ENCODE measurements at places on chromosomes 5 and 9.

DNA sequence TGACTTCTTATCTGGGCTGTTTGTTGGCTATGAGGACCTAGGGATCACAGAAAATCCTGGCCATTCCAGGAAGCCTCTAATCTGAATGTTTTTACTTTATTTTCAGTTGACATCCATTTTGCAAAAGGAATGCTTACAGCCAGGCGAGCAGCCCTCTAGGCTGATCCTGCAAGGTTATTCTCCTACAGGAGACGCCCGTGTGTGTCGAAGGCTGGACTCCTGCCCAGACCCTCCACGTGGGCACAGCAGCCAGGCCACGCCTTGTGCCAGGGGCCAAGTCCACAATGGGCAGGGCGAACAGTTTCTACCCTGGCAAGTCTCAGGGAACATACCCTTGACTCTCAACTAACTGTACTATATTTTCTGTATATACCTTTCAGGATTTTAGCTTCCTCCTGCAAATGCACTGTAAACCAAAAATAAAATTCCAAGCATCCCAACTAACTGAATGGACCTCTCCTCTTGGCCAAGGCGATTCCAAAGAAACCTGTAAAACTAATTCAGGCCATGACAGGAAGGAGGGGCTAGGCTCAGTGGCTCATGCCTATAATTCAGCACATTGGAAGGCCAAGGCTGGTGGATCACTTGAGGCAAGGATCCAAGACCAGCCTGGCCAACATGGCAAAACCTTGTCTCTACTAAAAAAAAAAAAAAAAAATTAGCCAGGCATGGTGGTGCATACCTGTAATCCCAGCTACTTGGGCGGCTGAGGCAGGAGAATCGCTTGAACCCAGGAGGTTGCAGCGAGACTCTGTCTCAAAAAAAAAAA is 5.7 kb downstream of the CMBL start:
- DNase-seq = no peak

- no peak for DNase-seq
These were observed 125.9 kb downstream of the PLK2 start for GRCh38 chr5:58334035-58334434.

DNA sequence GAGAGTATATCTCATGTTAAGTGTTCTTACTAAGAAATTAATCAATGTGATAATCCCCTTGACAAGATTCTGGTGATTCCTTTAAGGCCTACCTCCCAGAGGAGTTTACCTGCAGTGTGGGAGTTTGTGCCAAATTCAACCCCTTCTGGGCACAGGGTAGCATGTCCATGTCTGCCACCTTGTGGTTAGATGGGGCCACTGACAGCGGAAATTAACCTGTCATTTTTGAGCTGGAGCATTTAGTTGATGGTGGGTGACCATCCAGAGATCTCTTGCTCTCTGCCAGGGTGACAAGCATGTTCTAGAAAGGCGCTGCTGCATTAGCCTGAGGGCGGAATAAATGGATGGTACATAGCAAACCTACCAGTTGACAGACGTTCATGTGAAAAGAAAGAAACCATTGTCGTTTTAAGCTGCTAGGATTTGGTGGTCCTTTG is 132.2 kb downstream of the FBXO4 start:
- peak; percentile 21 for DNase-seq

GRCh38 chr5:141094481-141095262 is at the start of gene PCDHB2:
Gene PCDHB2 (plus strand): TSS chr5:141094615. CDS start chr5:141094791, 176 bp downstream.
- DNase-seq = no peak

DNA sequence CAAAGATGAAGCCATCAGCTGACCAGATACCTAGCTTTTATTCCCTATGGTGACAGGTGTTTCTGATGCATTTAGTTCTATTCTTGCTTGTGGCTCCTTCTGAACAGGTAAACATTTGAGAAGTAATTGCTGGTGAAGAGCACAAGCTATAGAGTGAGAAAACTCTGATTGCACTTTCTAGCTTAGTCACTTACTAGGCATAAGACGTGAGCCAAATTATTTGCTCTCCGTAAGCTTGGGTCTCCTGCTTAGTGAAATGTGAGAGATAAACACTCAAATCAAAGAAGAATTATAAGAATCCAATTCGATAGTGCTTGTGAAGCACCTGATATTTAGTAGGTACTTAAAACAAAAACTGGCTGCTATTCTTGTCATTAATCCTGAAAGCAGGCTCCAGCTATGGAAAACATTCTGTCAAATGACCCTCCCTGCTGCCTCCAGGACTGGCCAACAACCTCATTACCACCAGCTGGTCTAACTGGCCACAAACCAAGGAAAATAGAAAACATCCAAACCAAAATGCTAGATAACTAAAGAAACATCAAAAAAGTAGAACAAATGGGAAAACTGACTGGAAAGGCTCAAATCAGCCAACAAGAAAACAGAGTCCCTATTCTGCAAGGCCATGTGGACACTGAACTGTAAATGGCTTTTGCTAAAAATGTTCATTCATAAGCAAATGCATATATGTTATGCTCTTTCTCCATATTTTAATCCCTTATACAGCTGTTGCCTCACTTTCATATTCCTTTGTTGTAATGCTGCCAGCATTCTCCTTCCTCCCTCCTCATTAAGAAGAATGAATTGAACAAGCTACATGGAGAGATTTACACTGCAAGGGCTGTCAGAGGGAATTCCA is 616.1 kb downstream of the DTWD2 start:
- DNase-seq = no peak

- DNase-seq = no peak
These were observed 5.4 kb downstream of the ADRA1B start for GRCh38 chr5:159921721-159922120.

Data from activated T-helper 1 cell treated with anti-CD3 and anti-CD28 coated beads, Interleukin-2, amount 50 U/mL, for 16 hours (primary cell).